ENCODE measurements at places on chromosomes 1 and 21. TPM values are rescaled to one million over a fixed set of nuclear protein-coding genes. Genes with fewer than 3 reads are reported as not detected.

The OR13G1 gene
- not detected for polyA plus RNA-seq

The RGSL1 gene
- polyA plus RNA-seq, result not detected

The MYOM3 gene
- polyA plus RNA-seq, result not detected

The RBP7 gene
- polyA plus RNA-seq, result not detected
